ENCODE measurements at places on chromosomes 6 and 20.

GRCh38 chr20:6024768-6025167 lies 29.1 kb downstream of the LRRN4 start:
- DNase-seq = no peak

GRCh38 chr6:138682704-138683527 lies 90.7 kb upstream of the CCDC28A start:
- DNase-seq = no peak

- DNase-seq = no peak
Measured at GRCh38 chr6:44672841-44673240, 285.3 kb downstream of the CDC5L start.

- DNase-seq = no peak
Measured at GRCh38 chr20:15316556-15316955, 979.1 kb upstream of the FLRT3 start.

DNA sequence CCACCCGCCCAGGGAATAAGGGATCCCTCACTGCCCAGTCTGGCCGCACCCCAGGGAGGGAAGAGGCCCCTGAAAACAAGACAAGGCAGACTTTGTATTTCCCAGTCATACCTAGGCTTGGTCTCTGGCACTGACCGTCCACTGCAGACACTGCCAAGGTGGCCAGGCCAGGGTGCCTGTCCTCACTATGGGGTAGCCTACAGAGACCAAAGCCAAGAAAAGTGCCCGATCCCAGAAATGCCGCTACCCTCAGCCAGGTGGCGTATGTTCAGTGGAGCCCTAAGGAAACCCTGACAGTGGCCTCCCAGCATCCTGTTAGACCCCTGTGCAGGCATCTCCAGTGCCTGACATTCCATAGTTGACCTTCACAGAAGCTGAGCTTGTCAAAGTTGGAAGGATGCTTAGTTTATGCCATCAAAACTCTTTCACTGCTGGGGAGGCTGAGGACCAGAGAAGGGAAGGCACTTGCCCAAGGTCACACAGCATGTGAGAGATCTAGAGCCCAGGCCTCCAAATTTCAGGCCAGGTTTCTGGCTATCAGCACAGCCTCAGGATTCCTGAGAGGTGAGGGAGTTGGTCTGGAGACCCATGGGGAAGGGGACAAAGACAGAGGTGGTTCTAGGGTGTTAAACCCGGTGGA lies 2.5 kb downstream of the SCRT2 start:
- no peak for DNase-seq
